ENCODE measurements at places on chromosomes 11 and 22.

DNA sequence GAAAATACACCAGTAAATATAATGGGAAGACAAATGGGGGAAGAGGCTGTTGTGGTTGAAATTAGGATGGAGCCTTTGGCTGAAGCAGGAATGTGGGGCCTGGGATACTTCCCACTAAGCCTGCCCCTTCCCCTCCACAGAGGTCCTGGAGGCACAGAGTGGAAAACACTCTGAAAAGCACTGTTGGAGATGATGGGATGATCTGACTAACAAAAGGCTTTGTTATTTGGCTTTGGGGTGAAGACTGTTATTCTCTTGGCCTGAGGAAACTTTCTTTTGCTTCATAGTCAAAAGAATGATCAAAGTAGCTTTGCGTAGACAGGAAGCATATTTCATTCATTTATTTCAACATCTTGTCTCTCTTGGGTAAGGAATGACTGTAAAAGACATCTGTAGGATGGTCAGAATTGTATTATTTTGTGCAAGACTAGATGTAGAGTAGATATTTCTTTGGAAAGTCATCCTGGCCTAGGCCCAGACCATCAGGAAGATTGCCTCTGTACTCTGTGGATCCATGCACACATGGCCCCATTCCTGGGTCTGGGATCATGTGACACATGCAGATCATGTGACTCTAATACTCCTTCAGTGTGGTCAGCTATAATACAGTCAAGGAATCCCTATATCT is 111.4 kb downstream of the SPON1 start:
- DNase-seq: peak; percentile 23

GRCh38 chr11:17812091-17812864 is 77.7 kb downstream of the KCNC1 start:
- DNase-seq: no peak

DNA sequence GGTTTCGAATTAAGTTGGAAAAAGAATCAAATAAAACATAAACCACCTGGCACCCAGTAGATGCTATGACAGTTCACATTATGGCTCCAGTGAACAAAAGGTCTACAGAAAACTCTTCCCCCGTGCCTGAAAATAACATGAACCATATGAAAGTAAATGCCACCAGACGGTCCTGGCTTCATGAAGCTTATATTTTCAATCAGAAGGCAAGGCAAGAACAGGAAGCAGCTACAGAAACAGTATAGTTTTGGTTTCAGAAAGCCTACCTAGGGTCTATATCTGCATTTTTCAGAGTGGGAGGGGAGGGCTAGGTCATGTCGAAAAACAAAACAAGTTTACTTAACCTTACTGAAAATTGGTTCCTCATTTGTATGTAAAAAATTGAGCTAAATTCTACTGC is 9.8 kb downstream of the RAB30 start:
- DNase-seq: no peak

DNA sequence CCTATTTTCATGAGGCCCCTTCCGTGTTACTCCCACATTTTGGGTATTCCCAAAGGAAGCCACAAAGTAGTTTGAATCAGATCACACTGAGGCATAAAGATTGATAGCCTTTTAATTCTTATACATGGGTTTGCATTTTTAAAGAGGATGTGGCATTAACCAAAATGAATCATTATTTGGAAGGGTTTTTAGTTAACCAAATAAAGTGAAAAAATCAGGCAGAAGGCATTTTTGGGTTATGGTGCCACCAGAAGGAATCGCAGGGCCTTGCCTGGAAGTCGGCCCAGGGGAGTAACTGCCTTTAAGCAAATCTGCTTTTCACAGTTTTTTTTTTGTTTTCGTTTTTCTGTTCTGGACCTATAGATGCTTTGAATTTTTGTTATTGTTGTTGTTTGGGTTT is 55.4 kb downstream of the HSD17B12 start:
- no peak for DNase-seq

DNA sequence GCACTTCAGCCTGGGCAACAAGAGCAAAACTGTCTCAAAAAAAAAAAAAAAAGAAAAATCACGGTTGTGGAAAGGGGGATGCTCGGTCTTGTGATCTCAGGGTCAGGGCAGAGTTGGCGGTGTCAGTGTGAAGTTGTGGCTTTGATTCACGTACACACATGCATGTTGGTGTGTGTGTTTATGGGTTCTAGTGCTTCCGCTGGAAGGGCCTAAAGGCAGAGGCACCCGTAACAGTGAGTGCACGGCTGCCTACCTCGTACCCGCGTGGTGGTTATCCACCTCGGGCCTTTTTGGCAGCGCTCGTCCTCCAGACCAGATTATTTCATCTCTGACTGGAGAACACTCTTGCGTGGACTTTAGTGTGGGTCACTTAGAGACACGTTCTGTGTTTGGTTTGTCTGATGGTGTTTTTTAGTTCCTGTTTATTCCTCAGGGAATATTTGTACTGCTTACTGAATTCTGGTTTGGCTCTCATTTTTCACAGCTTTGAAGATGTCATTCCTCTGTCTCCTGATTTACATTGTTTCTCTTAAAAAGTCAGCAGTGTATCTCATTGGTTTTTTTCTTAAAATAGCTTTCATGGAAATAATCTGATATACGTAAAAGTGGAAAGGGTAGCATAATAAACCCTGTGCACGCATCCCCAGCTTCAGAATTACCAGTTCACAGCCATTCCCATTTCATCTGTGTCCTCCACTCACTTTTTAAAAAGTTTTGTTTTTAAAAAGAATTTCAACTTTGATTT is 15.6 kb downstream of the ZBED4 start:
- DNase-seq: no peak

DNA sequence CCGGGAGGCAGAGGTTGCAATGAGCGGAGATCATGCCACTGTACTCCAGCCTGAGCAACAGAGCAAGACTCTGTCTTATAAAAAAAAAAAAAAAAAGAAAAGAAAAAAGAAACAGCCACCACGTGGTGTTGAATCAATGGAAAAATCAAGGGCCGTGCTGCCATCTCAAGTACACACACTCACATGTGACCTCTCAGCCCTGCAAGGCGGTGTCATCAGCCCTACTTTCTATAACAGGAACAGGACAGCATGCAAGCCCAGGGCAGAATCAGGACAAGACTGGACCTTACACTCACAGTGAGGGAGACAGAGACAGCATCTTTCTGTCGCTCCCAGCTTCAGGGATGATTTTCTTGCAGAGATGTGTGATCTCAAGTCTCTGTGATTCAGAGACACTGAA is 179.6 kb downstream of the MPPED1 start:
- DNase-seq: no peak

- DNase-seq: no peak
Measured at GRCh38 chr11:122804796-122805195, 33.5 kb upstream of the CRTAM start.

DNA sequence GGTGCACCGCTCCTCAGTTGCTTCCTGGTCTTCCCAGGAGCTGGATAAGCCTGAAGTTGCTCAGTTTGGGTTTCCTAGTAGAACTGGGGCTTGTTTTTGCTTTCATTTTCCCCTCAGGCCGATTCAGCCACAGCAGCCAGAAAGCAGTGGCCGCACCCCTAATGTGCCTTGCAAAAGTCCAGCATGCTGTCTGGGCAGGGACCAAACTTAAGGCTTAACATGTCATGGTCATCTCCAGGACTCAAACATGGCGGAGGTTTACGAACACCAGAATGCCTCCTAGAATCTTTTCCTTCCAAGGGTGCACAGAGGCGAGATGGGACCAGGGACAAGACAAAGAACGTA is 2.5 kb downstream of the GNG3 start:
- DNase-seq: no peak

Measured in body of pancreas (tissue), 4 donors.